CD4-positive, alpha-beta memory T cell (primary cell): ENCODE measurements at places on chromosomes 5 and 9. TPM values are rescaled to one million over a fixed set of nuclear protein-coding genes. Genes with fewer than 3 reads are reported as not detected.

The IRX4 gene
- polyA plus RNA-seq = not detected

DNA sequence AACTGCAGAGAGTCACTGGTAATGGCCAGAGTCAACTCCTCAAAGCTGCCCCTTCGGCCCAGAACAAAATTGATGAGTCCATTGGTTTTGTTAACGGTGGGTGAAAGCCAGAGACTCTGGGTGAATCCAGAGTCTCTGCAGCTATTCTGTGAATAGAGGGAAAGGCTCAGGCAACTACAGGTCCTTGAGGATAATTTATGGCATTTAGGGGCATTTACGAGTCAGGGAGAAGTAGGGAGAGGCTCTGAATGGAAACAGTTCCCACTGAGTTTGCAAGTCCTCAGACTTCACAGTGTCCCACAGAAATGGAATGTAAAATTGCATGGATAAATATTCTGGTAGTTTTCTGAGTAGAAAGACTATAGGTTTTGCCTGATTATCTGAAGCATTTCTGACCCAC is 257.8 kb downstream of the SEC61B start:
- no peaks in the 10 kb centered on the region for H3K27me3 ChIP-seq
- no peaks in the 10 kb centered on the region for H3K36me3 ChIP-seq
- H3K4me3 ChIP-seq = no peak overlapping the region
- H3K27ac ChIP-seq = no peak overlapping the region

DNA sequence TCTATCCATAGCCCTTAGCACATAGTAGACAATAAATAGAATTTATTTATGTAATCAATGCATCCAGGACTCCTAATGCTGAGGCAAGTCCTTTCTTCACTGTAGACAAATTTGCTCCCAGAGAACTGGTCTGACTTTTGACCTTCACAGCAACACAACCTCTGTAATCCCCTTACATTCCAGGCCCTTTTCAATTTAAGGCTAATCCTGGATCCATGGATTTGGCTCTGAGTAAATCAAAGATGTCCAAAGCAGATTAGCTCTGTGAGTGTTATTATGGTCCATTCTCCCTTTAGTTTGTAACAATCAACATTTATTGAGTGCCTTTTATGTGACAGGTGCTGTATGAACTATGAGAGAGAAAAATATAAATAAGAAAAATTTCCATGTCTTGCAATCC is 27.4 kb upstream of the TMC1 start:
- H3K36me3 ChIP-seq = no peaks in the 10 kb centered on the region
- H3K27ac ChIP-seq = no peak overlapping the region
- no peak for DNase-seq
- H3K4me1 ChIP-seq = no peaks in the 10 kb centered on the region
- H3K4me3 ChIP-seq = no peak overlapping the region

DNA sequence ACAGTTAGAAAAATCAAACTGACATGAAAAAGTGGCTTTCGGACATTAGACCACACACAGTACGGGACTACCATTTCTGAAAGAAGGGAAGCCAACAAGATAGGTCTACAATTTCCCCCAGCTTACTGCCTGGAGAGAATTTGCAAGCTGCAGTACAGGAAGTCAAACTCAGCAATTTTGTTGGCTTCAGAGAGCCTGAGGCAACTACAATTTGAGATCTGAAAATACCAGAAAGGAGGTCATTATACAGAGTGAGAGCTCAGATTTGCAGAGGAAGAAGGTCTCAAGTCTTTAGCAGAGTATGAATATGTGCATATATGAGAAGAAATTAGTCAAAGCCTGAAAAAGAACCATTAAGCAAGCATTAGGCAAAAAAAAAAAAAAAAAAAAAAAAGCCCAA is 83.0 kb downstream of the OXCT1 start:
- DNase-seq = no peak
- H3K36me3 ChIP-seq = no peaks in the 10 kb centered on the region
- H3K27ac ChIP-seq = no peak overlapping the region
- H3K27me3 ChIP-seq = no peaks in the 10 kb centered on the region

The LHX3 gene
- polyA plus RNA-seq = not detected

The TMC1 gene
- polyA plus RNA-seq = not detected

GRCh38 chr5:107247427-107247826 is 423.3 kb downstream of the EFNA5 start:
- no peaks in the 10 kb centered on the region for H3K36me3 ChIP-seq
- no peaks in the 10 kb centered on the region for H3K27me3 ChIP-seq
- DNase-seq = no peak
- no peak overlapping the region for H3K4me3 ChIP-seq
- no peaks in the 10 kb centered on the region for H3K4me1 ChIP-seq

DNA sequence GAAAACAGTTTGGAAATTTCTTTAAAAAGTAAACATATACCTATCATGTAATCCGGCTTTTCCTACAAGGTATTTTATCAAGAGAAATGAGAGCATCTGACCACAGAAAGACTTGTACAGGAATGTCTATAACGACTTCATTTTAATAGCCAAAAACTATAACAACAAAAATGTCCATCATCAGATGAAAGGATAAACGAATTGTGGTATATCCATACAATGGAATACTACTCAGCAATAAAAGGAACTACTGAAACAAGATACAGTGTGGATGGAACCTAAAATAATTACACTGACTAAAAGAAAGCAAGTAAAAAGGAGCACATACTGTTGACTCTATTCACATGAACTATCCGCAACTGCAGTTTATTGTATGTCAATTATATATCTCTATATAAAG is 1.4 kb upstream of the FTMT start:
- H3K4me1 ChIP-seq = no peaks in the 10 kb centered on the region
- H3K36me3 ChIP-seq = no peaks in the 10 kb centered on the region
- DNase-seq = no peak
- H3K27ac ChIP-seq = no peak overlapping the region
- H3K4me3 ChIP-seq = no peak overlapping the region

- no peak overlapping the region for H3K4me3 ChIP-seq
- H3K36me3 ChIP-seq = no peaks in the 10 kb centered on the region
- no peak for DNase-seq
- no peaks in the 10 kb centered on the region for H3K4me1 ChIP-seq
Observed at GRCh38 chr9:133009906-133010582, 20.8 kb upstream of the GTF3C5 start.

DNA sequence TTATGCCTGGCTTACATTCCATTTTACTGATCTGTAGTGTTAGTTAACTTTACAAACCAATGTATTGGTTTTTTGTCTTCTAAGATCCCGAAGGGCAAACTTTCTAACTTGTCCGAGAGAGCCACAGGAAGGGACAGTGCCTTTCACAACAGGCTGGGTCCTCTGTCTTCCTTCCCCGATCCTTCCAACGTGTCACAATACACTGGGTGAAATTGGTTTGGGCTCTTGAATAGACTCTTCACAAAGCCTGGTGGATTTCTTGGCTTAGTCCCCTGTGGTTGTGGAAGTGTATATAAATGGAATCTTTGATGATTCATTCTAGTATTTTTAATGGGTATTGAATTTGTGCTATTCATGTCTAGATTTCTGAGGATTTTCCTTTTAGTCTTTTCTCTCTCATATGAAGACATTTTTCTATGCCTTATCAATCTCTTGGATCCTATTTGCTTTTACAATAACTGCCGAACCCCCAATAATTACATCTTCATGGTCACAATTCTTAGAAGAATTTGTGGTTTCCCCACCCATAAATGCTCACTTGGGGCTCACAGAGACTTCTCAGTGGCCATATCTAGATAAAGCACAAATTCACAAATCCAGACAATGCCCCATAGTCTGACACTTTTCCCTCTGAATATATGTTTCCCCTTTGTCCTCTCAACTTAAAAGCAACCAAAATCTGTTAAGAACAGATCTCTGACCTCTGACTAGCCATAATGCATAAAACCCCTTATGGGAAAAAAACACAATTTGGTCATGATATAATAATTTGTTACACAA is 107.7 kb downstream of the MTRR start:
- H3K4me3 ChIP-seq = no peak overlapping the region
- H3K36me3 ChIP-seq = no peaks in the 10 kb centered on the region
- no peaks in the 10 kb centered on the region for H3K27me3 ChIP-seq

DNA sequence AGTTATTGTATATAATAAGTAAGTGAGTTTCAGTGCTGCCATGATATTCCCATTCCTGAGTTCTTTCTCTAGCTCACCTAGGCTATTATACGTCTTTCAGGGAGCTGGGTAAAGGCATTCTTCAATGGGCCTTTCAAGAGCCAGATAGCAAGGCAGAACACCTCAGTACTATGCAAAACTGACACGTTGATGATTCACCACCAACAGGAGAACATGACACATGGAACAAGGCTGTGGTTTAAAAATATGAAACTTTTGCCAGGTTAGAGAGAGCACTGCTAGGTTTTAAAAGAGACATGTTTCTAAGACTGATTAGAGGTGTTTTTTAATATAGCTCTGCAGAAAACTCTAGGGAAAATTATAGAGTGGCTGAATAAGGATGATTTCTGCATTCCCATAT is 95.9 kb downstream of the UGCG start:
- no peak for DNase-seq
- H3K4me1 ChIP-seq = peaks cover 17% of the 10 kb centered on the region
- no peaks in the 10 kb centered on the region for H3K36me3 ChIP-seq
- no peaks in the 10 kb centered on the region for H3K27me3 ChIP-seq

GRCh38 chr5:93359296-93359959 is 221.6 kb downstream of the NR2F1-AS1 start:
- H3K27me3 ChIP-seq = no peaks in the 10 kb centered on the region
- no peaks in the 10 kb centered on the region for H3K4me1 ChIP-seq
- H3K27ac ChIP-seq = no peak overlapping the region
- H3K4me3 ChIP-seq = no peak overlapping the region
- H3K36me3 ChIP-seq = no peaks in the 10 kb centered on the region

The ZNG1E gene
- polyA plus RNA-seq = 11.9 TPM

DNA sequence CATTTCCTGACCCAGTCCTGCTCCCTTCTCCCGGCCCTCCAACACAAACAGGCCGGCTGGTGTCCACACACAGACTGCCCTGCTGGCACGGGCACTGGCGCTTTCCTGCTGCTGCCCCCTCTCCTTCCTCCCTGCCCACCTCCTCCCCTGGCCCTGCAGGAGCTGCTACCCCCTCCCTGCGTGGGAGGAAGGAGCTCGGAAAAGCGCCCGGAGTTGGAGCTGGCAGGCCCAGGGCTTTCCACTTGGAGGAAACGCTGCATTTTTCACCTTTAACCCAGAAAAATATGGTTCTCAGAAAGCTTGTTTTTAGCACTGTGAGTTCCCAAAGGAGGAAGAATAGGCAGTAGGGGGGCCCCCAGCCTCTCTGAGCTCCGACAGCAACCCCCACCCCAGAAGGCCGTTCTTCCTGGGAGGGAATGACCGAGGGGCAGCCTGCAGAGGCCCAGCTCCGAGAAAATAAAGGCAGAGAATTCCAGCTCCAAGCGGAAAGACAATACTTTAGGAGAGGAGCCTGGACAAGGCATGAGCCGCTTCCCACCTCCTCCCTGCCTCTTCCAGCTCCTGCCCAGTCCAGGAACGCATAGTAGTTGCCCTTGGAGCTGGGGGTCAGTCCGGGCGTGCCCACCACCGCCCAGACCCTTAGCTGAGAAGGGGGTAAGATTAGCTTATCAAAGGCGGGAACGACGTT is 88.9 kb downstream of the LIFR start:
- no peaks in the 10 kb centered on the region for H3K36me3 ChIP-seq
- no peaks in the 10 kb centered on the region for H3K4me1 ChIP-seq
- DNase-seq = no peak

The HACD4 gene
- polyA plus RNA-seq = 7.9 TPM

DNA sequence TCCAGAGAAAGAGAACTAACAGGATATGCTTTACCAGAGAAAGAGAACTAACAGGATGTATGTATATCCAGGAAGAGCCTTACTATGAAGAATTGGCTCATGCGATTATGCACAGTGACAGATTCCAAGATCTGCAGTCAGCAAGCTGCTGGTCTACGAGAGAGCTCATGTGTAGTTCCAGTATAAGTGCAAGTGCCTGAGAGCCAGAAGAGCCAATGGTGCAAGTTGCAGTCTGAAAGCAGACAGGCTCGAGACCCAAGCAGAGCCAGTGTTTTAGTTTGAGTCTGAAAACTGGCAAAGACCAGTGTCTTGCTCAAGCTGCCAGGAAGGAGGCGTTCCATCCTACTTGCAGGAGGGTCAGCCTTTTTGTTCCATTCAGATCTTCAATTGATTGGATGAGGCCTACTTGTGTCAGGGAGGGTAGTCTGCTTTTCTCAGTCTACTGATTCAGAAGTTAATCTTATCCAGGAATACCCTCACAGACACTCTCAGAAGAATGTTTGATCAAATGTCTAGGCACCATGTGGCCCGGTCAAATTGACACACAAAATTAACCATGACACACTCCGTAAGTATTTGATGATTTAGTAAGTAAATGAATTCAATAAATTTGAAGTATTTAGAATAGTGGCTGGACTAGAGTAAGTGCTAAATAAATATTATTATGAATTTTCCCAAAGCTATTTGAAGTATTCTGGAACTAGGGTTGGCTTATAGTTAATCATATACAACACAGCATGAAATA is 372.1 kb upstream of the SGCD start:
- H3K27me3 ChIP-seq = no peaks in the 10 kb centered on the region
- H3K4me3 ChIP-seq = no peak overlapping the region
- no peaks in the 10 kb centered on the region for H3K4me1 ChIP-seq
- no peak overlapping the region for H3K27ac ChIP-seq

- H3K4me1 ChIP-seq = peaks cover 29% of the 10 kb centered on the region
- no peaks in the 10 kb centered on the region for H3K36me3 ChIP-seq
- H3K27ac ChIP-seq = no peak overlapping the region
- no peaks in the 10 kb centered on the region for H3K27me3 ChIP-seq
- no peak for DNase-seq
- no peak overlapping the region for H3K4me3 ChIP-seq
Observed at GRCh38 chr5:56601641-56602071, 213.7 kb upstream of the MAP3K1 start.

GRCh38 chr5:145699846-145700245 is 135.3 kb downstream of the PRELID2 start:
- no peaks in the 10 kb centered on the region for H3K4me1 ChIP-seq
- no peaks in the 10 kb centered on the region for H3K36me3 ChIP-seq
- H3K4me3 ChIP-seq = no peak overlapping the region
- H3K27ac ChIP-seq = no peak overlapping the region

DNA sequence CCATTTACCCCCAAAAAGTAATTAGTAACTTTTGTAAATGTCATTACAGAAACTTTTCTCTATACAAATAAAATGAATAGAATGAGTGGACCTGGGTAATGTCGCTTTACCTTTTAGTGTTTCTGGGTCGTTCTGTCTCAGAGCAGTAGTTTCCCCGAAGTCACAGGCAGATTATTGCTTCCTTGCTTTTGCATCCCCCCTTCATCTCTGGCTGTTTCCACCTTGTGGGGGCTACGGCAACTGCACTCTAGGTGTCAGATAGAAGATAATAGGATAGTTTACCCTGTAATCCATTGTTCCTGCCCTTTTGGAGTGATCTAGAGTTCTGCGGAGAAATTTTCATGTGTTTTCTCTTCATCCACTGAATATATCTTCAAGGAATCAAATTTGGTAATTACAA is 68.7 kb downstream of the PRR16 start:
- H3K27ac ChIP-seq = no peak overlapping the region
- DNase-seq = no peak
- no peaks in the 10 kb centered on the region for H3K27me3 ChIP-seq
- H3K4me1 ChIP-seq = no peaks in the 10 kb centered on the region
- no peaks in the 10 kb centered on the region for H3K36me3 ChIP-seq
